H7 (cell line): ENCODE measurements at places on chromosomes 11 and 22. TPM values are rescaled to one million over a fixed set of nuclear protein-coding genes. Genes with fewer than 3 reads are reported as not detected.

DNA sequence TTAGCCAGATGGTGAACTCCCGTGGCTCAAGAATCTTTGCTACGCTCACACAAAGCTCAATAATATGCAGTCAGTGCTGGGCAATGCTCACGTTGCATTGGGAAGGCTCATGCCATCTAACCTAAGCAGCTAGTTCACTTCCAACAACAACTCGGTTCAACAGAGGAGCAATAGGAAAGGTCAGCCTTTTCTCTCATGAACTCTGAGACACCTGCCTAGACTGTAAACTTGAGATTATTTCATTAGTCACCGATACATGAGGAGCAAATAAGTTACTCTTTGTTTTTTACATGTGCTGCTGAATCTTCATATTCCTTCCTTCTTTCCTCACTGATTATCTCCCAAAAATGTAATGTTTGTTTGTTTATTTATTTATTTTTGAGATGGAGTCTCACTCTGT lies 9.0 kb downstream of the SLC5A4 start:
- DNase-seq, result no peak

LRRC4C gene
- total RNA-seq, result 0.66 TPM in 1 of 2 replicates, not detected in the other

DNA sequence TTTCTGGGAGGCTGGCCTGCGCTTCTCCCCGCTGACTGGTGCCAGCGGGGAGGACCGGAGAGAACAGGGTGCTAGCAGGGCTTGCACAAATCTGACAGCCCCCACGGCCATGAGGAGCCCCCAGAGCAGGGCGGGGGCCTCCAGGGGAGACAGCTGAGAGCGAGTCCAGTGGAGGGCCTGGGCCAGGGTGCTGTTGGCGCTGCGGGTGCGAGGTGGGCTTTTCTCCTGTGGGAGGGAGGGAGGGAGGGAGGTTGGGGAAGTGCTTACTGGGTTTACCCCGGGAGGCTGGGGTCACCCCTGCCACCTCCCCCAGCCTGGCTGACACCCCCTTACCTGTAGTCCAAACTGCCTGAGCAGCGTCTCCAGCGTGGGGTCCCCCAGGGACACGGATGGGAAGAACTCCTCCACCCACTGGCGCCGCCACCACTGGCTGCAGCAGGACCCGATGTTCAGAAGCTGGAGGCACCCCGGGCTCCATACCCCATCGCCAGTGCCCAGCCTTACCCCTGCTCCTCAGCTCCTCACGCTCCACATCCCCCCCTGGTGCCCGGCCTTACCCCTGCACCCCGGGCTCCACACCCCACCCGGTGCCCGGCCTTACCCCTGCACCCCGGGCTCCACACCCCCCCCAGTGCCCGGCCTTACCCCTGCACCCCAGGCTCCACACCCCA lies 3.9 kb downstream of the LMF2 start:
- peak; percentile 81 for DNase-seq

DNA sequence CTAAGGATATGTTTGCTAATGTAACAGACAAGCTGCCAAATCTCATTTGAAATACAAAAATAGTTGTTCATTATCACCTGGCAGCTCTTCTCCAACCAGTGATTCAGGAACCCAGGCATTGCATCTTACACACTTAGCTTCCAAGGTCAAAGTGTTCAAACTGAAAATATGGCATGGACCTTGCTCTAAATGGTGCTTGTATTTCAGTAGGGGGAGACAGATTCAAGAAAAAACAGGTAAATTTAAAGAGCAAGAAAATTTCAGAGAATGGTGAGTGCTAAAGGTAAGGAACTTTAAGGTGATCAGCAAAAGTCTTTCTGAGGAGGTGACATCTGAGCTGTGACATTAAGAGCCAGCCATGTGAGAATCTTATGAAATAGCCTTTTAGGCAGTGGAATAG lies 82.8 kb upstream of the E2F8 start:
- DNase-seq, result no peak

CASP5 gene
- not detected in 2 replicates for total RNA-seq

GRCh38 chr11:19409307-19409706 lies 168.6 kb upstream of the E2F8 start:
- no peak for DNase-seq

DNA sequence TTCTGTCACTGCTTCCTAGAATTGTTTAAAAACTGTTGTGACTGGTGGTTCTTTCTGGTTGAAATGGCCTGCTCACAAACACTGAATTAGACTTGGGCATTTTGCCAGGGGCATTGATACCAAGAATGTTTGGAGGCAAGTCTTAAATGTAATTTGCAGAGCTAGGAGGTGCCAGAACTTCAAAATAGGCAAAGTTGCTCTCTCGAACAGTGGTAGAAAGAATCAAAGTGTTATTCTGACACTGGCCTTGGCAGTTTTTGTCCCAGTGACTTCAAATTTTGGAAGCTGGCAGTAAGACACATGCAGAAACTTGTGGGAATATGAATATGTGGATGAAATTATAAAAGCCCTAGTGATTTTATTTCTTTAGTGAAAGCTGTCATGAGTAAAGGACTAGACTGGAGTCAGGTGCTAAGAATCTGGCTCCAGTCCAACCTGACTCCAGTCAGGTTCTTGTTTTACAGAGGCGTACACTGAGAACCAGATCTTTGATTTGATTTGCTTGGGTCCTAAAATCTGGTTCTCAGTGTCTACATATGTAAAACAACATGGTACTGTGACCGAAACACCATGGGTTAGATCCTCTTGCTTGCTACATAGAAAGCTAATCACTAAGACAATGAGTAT lies 20.9 kb downstream of the SVIP start:
- no peak for DNase-seq

DNA sequence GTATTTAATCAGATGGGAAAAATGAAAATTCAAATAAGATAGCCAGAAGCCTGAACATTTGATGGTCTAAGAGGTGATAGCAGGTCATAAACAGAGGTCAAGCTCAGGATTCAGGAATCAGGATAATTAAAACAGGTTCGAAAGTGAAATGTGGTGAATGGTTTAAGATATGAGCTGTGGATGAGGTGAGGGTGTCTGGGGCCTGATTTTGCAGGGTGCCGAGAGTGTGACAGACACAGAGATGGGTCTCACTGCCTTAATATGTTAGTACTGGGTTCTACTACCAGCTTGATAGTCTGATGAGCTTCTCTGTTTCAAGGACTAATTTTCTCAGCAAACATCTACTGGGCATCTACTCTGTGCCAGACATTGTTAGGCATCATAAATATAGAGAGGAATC lies 19.9 kb upstream of the EMSY start:
- DNase-seq, result no peak

GRCh38 chr11:125766251-125766650 lies 12.4 kb downstream of the PATE2 start:
- no peak for DNase-seq

DNA sequence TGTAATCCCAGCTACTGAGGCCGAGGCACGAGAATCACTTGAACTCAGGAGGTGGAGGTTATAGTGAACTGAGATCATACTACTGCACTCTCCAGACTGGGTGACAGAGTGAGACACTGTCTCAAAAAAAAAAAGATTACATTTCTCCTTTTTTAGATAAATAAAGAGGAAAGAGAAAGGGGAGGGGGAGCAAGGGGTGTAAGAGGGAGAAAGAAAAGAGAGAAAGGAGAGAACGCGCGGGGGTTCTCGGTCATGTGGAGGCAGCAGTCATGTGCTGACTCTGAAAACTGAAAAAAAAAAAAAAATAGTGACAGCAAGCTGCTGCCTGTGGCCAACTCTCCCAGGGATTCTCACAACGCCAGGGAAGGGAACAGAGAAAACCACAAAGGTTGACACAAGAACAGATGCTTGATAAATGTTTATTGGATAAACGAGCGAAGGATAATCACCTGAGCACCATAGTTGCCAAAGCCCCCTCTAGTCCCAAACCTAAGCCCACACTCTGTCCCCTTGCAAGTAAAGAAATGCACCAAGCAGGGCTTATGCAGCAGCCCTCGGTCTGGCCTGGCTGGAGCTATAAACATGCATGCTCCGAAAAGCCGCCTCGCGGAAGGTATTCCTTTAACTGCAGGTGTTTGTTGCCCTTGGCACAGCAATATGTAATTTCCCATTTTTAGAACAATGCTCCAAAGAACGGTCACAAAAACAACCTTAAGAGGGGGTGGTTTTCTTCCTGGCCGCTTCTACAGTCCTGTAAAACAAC lies 14.5 kb downstream of the SCGB1A1 start:
- DNase-seq, result no peak

DNA sequence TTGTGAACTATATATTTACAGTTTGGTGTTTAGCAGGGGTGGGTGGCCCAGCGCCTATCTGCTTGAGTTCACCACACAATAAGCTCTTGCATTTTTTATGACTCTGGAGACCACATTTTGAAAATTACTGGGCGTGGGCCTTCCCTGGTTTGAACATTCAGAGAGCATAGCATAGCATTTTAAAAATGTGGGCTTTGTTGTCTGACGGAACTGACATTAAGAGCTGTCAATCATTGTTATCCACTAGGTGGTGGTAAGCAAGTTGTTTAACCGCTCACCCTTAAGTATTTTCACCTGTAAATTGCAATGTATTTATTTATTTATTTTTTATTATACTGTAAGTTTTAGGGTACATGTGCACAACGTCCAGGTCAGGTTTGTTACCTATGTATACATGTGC lies 1.0 kb downstream of the NLRP14 start:
- no peak for DNase-seq

SHANK2 gene
- total RNA-seq, result 9.7 and 14.8 TPM in 2 replicates

DNA sequence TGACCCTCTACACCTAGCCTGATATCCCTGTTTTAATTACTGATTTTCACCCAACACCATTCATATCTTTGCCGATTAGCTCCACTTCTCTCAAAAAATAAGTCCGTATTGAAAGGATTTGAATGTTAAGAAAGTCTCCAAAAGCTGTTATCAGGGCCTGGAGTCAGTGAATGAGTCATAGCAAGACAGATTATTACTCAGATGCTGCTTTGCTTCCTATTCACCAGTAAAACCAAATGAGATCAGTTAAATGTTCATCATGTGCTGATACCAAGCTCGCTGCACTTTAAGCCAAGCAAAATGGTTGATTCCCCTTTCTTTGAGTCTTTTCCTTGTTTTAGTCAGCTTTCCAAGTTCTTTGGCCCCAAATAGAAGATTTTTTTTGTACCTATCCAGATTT lies 228.4 kb downstream of the FAT3 start:
- DNase-seq, result no peak

HOATZ gene
- total RNA-seq, result not detected in 2 replicates

- no peak for DNase-seq
These were observed 19.9 kb upstream of the MYOD1 start for GRCh38 chr11:17699147-17700114.
